AML-193 (cell line): ENCODE measurements at places on chromosomes 2 and 18.

DNA sequence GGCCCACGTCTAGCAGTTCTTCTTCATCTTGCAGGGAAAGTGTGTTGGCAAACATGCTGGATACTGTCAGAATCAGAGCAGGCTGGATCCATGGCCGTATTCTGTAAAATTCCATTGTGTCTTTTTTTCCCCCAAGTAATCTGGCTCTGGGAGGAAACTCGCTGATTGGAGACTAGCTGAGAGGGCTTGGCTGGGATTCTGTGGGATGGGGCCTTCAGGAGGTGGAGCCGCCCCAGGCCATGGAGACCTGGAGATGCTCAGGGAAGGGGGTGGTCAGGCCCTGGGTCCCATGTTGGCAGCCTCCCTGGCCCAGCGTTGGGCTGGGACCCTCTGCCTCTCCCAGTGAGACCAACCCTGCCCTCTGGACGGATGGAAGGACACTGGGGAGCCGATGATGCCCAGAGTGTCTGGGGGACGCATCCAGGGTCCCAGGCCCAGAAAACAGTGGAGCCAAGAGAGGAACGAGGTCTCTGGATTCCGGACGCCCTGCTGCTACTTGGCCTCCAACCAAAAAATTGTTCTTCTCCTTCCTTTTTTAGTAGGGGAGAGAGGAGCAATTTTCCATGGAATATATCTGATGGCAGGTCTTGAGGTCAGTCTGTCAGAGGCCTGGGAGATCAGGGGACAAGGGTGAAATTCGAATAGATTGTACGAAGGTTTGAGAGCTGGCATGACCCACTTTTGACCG is 114.5 kb downstream of the AGAP1 start:
- no peak for DNase-seq

DNA sequence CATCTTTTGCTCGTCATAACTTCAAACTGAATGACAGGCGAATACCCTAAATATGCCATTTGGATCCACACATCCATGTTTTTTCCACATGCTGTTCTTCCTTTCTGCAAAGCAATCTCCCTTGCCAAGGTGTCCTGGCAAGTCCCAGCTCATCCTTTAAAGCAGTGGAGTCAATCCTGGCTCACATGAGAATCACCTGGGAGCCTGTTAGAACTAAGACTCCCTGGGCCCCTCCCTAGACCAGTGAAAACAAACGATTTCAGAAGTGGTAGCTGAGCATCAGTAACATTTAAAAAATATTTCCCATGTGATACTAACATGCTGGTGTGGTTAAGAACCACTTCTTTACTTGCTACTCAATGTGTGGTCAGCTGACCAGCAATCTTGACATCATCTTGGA is 50.6 kb upstream of the PARD3B start:
- no peak for DNase-seq

DNA sequence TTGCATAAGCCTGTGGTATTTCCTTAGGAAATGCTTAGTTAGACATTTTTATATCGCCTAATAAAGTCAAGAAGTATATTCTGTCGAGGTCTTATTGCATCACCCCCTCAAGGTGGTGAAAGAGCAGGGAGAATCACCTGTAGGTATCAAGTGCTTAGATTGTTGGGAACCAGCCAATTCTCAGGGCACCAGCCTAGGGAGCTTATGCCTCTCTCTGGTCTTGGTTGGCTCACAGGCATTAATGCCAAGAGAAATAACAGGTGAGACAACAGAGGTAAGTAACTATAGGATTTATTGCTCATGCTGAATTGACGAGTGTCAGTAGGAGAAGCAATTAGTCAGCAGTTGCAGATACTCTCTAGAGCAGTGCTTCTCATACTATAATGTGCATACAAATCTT is 663.3 kb upstream of the ZNF804A start:
- no peak for DNase-seq

- no peak for DNase-seq
Measured at GRCh38 chr2:240994171-240994896, 4.1 kb upstream of the SNED1 start.

GRCh38 chr2:42830922-42831574 is 38.7 kb upstream of the HAAO start:
- no peak for DNase-seq

DNA sequence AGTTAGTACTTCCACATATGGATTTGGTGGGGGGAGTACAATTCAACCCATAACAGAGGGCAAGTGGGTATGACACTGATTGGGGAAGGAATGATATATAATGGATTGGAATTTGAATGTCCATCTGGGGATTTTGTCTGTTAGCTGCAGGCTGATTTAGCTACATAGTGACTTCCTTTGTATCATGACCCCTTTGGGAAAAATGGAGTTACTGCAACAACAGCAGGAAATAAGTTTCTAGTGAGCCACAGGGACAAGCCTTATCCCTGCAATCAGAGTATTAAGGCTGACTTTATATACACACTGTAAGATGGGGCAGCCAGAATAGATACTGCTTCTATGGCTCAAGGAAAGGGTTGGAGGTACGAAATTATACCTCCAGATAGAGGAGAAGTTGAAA is 404.4 kb upstream of the MEIS1 start:
- DNase-seq = no peak

- DNase-seq = no peak
Measured at GRCh38 chr2:10930721-10931516, 19.2 kb downstream of the KCNF1 start.

GRCh38 chr2:46520130-46520711 is 40.9 kb downstream of the TMEM247 start:
- DNase-seq = no peak

DNA sequence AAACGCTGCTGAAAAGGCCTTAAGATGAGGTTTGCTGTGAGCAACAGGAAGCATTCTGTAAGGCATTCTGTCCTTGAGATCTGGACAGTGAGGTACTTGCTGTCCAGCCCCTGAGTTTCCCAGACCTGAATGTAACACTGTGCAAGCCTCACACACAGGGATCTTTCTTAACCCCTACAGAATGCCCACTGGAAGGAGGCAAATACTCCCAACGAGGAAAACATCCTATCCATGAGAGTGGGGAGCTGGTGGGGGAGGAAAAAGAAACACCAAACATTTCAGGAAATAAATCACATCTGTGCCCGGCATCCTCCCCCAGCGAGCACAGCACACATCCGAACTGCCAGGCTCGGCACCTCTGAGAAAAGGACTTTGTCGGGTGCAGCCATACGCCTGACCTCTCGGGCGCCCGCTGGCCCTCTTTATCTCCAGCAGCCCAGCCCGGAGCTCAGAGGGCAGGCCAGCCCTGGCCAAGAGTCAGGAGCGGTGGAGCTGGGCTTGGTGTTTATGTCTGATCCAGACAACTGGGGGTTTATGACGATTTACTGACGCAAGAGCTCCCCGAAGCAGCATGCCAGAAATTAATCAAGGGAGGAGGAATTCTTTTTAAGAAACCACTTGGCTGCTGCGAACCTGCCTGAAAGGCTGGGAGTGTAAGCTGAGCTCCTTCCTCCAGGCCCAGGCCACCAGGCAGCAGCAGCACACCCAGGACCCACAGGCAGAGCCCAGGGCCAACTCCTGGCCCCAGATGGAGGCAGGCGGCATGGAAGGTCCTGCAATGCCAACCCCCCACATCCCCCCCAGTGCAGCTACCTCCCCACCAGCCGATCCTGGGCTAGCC is 72.2 kb downstream of the HDAC4 start:
- no peak for DNase-seq

DNA sequence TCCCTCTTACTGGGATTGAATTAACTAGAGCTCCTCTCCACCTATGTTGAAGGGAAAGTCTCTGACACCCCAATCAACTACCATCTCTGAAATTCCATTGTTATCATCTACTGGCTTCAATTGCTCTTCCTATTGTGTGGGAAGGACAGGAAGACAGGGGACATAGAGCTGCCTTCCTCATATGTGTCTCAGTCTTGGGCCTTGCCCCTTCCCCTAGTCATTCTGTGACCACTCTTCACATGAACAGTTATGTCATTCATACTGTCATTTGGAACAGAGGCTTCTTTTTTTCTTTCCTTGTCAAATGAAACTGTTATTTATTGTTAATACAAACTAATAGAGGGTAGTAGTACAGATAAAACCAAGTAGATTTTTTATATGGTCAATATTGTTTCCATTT is 69.6 kb upstream of the EMILIN2 start:
- no peak for DNase-seq

DNA sequence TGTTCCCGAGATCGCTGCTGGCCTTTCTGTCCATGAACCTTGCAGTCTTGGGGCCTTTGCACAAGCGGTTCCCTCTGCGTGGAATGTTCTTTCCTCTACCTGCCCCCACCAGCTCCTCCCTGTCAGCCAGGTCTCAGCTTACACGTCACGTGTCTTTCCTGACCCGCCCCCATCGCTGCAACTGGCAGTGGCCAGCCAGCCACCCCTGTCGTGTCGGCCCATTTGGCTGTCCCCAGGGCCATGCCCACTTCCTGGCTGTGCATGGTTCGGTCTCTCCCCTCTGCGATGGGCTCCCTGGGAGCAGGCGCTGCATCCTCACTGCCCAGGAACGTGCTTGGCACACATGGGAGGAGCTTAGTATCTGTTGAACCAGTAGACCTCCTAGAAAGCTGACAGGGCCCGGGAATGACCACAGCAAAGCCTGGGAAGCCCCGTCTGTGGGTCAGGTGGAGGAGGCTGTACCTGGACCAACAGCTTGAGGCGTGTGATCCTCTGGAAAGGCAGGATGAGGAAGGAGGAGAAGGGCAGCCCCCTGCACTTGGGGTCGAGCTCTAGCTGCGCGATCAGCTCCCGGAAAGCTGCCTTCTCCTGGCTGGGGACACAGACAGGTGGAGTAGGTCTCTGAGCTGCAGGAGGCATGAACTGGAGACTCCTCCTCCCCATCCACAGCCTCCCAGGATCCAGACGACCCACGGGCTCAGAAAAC is 21.0 kb downstream of the SNORC start:
- no peak for DNase-seq
